ENCODE measurements at places on chromosomes 5 and 9.

DNA sequence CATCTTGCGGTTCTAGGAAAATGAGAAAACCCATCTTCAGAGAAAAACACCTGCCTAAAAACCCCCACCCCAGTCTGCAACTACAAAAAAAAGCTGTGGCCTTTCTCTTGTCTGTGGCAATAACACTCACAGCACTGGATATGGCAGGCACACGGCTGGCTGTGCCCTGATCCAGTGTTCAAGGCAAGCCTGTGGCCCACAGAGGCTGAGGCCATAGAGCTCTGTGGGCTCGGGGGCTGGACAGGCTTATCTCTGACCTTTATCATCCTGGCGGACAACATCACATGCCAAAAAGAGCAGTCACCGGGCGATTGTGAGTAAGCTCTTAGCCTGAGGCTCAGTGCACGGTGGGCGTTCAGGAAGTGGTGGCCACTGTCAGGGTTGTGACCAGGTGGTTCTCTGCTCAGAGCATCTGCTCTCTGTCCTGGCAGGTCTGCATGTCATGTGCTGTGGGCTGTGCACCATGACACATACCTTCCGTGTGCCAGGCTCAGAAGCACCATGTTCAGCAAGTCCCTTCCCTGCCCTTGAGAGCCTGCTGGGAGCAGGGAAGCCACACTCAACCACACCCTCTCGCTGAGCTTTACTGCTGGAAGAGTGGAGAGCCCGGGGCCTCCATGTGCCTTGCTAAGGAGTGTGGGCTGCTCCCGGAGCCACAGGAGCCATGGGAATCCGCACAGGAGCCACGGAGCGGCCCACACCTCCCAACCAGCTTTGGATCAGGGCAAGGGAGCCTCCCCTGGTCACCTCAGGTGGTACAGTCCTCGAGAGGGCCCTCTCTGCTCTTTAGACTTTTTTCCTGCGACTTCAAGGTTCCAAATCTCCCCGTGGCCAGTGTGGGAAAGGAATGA lies 34.6 kb upstream of the WDR38 start:
- no peak for DNase-seq

DNA sequence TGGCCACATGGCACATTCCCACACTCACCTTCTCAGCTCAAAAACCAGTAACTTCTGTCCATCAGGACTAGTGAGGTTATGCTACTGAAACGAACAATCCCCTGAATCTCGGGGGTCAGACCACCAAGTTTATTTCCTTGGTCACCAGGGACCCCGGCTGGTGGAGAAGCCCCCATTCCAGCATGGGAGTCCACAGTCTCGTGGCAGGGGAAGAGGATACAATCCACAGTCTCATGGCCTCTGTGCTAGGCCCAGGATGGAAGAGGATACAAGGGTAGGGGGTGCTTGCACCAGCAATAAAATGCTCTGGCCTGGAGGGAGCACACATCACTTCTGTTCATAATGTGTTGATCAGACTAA lies 7.4 kb upstream of the CARD19 start:
- DNase-seq, result no peak

DNA sequence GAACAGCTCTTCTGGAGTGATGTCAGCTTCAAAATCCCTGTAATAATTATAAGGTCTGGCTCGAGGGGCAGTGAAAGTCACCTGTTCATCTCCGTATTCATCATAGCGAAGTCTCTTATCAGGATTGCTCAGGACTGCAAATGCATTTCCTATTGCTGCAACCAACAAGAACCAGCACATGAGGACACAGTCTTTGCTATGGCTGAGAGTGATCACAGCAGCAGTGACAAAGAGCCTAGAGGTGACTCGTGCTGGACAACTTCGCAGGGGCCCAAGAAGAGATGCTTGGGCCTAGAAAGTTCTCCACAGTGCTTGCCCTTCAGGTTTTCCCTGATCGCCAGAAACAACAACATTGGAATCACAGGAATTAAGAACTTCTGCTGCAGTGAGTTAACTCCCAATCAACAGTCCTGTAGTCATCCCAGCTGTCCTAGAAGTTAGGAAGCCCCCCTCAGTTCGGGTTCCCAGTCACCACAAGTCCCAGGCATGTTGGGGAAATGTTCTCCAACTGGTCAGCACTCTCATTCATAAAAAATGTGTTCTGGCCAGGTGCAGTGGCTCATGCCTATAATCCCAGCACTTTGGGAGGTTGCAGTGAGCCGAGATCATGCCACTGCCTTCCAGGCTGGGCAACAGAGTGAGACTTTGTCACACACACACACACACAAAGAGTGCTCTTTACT lies 13.0 kb downstream of the DNAJC18 start:
- DNase-seq, result no peak

- DNase-seq, result no peak
These were observed 479.0 kb downstream of the CYLC2 start for GRCh38 chr9:103474156-103474555.

- no peak for DNase-seq
These were observed 12.1 kb downstream of the SEMA5A start for GRCh38 chr5:9533562-9534364.

DNA sequence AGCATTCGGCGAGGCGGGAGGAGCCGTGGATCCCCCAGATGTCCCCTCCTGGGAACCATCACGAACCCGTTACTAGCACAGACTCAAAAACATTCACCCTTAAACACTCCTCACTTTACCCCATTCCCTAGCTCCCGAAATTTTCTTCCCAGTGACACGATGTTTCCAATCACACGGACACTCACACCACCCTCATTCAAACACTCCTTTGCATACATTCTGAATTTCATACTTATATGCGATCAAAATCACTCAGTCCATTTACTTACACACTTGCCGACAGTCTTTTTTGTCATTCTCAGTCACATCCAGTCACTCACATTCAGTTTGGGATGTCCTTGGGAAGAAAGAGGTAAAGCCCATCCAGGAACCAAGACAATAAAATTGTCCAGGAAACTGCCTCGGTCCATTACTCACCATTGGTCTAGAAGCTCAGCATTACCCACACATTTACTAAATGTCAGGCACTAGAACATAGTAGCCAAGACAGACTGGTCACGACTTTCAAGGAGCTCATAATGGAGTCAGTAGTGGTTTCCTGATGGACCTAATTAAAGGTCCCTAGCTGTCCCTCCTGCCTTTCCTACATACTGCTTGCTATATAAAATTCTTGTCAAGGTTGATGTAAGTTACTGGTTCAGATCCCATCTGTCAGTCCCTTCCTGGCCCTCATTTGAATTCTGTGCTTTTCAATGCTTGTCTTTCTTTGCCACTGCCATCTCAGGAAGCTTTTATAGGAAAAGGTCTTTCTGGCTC lies 574 bp downstream of the SLC35A4 start:
- DNase-seq, result no peak

GRCh38 chr5:96823900-96824380 lies 16.2 kb upstream of the ERAP1 start:
- DNase-seq, result no peak

DNA sequence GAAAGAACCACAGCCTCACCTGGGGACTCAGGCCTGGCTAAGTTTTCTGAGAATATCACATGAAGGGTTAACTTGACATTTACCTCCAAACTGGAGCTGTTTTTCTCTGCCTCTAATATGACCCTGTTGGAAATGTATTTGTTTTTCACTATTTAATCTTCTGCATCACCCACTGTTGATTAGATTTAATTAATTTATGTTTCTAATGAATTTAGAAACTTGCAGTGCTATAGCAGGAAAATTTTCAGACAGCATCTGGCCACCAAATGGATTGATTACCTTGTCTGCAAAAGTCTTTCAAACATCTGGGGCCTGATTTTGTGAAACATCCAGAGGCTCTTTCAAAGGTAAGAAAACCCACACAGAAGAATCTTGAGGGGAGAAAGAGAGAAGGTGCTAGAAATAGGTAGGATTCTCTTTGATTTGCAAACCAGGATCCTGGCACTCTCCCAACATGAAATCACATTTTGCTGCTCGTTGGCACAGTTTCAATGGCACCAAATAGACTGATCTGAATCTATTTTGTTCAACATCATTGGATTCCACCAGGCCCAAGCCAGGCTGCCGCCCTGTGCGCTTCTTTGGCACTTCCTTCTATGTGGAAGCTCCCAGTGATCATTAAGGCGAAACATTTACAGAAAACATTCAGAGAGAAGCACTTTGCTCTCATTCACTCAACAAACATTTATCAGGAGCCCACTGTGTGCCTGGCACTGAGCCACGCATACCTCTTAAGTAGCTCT lies 157.3 kb downstream of the PPP2R2B start:
- no peak for DNase-seq

GRCh38 chr5:139262742-139263445 lies 30.6 kb upstream of the MATR3 start:
- peak; percentile 35 for DNase-seq

DNA sequence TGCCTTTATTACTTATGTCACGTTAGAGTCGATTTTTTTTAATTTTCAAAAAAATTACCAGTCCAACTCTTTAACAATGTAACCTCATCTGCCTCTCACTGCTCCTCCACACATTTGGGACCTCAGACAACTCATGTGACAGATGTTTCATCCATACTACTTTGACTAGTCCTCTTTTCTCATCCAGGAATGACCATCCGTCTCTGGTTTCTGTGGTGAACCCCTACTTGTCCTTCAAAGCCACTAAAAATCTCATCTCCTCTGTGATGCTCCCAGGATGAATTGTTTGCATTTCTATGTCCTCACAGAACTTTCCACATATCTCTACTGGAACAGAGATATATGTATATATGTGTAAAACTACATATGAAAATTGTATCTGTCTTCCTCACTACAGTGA lies 149.8 kb upstream of the ZNF462 start:
- DNase-seq, result no peak

DNA sequence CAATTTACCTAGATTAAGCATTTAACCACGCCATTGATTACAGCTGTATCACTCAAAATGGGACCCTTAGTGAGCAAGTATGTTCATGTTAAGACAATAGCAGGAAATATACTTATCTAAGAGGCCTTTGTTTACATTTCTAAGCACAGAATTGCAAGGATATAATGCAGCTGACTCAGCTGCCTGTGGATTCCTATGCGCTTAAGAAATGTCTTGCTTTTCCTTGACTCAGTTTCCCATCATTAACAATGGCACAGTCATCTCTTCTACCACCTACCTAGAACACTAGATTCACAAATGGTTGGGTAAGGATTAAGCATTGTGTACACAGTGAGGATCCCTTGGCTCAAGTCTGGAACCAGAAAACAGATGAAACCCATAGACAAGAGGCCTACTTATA lies 163.8 kb downstream of the TSSK1B start:
- no peak for DNase-seq

DNA sequence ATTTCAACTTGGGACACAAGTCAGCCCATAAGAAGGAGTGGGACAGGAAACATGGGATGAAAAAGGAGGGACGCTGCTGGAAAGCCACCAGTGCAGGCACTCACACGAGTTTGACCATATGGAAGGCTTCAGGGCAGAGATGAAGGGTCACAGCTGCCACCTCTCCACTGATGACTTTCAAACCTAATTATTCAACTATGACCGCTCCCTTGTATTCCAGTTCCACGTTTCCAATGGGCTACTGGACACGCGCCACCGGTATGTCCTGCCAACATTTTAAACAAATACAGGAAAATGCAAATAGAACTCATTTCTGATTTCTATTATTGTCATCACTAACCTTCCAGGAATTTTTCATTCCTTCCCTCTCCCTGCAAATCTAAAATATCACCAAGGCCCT lies 134.7 kb downstream of the SLC1A3 start:
- no peak for DNase-seq
